Eye (tissue), 1 donor: ENCODE measurements at places on chromosomes 16 and 17.

DNA sequence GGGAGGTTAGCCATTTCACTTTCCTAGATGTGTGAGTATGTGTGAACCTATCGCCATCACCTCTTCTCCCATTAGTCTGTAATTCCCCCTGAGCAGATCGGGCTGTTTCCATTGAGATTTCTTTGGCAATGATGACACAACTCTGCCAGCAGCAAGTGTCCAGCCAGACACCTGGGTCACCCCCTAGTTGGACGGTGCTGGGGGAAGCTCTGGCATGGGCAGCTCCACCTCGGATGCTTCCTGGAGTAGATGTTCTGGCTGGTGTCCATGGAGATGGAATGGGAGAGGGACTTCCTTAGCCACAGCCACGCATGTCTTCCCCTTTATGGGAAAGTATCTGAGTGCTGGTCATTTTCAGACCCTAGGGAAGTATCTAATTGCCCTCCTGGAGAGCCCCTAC, 247.9 kb upstream of the RPL38 start:
- DNase-seq = no peak

DNA sequence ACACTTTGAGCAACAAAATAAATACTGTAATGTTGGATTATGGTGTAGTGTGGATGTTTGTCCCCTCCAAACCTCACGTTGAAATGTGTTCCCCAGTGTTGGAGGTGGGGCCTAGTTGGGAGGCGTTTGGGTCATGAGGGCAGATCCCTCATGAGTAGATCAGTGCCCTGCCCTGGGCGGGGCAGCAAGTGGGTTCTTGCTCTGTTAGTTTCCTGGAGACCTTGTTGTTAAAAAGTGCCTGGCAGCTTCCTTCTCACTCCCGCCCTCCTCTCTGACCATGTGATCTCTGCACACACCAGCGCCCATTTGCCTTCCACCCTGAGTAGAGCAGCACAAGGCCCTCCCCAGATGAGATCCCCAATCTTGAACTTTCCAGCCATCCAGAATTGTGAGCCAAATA, 67.7 kb downstream of the MPRIP start:
- no peak for DNase-seq

GRCh38 chr16:67163999-67164558, 466 bp upstream of the HSF4 start:
- no peak for DNase-seq

- no peak for DNase-seq
These were observed 130.8 kb downstream of the SDK2 start for GRCh38 chr17:73513426-73513825.

DNA sequence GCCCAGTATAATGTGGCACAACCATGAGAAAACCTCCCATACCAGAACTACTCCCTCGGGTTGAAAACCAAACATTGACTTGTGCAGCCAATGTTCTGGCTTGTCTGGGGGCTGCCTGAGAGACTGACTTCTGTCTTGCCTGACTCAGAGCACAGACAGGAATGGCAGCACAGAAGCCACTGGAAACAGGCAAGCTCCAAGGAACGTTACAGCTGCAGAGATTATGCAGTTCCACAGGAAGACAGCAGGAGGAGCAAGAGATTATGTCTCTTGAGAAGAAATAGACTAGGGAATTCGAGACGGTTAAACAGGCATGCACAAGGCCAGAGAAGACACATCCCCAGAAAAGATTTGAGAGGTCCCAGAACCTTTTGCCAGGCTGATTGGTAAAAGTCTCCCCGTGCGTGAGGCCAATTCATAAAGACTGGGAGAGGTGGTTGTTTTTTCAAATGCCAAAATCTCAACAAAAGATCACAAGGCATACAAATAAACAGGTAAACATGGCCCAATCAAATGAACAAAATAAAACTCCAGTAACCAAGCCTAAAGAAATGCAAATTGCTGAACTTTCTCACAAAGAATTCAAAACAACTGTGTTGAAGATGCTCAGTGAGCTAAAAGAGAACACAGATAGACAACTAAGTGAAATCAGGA, 90.6 kb upstream of the CDH5 start:
- peak; percentile 57 for DNase-seq
